ENCODE measurements at places on chromosomes 7 and 10.

DNA sequence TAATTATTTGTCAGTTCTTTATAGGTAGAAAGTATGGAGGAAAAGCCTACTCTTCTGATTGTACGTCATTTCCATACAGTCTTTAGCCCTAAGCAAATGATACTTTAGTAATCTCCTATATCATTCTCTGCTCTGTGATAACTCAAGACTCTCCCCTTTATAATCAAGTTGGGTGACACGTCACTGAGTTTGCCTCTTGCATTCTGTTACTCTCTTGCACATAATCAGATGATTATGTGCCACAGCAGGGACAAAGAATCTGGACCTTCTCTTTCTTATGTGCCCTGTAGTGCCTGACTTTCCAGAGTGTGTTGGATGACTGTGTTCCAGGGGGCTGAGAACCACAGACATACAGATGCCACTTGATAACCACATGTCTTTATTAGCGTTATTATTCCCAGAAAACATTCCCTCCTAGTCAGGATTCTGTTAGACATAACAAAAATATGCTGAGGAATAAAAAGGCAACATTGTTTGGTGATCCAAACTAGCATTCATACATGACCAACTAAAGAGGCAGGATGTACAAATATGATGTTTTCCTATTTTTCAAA is 116.4 kb upstream of the HGF start:
- no peak for DNase-seq

DNA sequence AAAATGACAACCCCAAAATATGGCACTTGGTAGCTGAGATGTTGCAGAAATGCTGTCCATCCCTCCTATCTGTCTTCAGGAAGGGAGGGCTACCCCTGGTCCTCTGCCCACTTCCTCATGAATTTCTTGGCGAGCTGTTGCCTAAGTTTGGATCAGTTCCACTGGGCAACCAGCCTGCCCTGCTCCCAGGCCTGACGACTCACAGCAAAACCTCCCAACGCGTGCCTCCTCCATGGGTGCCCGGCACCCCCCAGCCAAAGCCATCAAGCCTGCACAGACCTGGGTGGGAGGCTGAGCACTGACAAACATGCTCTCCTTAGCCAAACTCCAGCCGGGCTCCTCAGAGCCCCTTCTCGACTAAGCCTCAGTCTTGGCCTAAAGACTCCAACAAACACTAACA is 8.9 kb downstream of the VSTM4 start:
- no peak for DNase-seq

DNA sequence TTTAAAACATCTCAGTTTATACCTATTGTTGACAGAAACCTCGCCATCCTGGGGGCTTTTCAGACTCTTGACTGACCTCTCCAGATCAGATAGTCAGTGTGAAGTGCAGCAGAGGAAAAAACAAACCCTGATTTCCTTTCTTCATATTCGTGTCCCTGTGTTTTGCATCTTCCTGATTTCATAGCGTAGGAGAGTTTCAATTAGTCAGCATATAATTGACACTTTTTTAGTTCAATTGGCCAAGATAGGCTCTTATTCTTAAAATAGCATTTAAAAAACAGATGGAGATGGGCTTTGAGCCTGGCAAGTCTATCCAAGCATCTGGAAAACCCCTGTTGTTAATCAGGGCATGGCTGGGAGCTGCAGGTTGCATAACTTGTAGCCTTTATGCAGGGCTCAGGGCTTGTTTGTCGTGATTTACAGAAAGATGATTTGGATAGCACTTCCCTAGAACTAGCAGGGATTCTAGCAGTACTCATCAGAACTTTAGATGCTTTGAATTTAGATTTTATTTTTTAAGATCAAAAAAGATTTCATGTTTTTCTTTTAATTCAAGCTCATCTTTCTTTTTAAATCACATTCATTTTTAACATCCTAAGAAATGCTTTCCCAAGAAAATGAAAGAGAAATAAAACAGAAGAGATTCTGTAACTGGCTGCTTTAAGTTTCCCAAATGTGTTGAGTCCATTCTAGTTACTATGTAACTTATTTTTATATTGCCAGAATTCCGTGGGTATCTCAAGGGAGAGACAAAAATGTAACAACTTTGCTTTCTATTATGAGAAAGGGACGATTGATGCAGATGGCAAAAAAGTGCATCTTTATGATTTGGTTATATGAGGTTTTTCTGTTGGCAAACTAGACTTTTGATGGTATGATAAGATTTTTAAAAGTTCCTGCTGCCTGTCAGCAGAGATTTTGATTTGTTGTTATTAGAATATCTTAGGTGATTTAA is 270.8 kb upstream of the FZD8 start:
- peak; percentile 65 for DNase-seq

DNA sequence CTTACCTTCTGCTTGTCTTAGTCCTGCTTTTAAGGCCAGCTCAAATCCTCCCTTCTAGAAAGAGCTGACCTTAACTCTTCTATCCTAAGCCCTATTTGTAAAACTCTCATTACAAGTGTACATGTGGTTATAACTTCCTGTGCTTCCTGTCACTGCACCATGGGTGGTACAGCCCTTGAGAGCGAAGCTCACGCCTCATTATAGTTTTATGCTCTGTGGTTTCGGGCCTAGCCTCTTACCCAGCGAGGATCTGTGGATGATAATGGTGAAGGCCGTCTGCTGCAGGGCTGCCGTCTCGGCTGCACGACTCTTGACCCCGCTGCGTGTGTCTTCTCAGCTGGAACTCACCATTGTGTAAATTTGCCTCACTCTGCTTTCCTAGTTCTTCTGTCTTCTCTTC is 74.6 kb downstream of the CUL1 start:
- DNase-seq, result no peak

GRCh38 chr7:103664577-103664976 is 218.6 kb upstream of the SLC26A5 start:
- DNase-seq, result no peak

DNA sequence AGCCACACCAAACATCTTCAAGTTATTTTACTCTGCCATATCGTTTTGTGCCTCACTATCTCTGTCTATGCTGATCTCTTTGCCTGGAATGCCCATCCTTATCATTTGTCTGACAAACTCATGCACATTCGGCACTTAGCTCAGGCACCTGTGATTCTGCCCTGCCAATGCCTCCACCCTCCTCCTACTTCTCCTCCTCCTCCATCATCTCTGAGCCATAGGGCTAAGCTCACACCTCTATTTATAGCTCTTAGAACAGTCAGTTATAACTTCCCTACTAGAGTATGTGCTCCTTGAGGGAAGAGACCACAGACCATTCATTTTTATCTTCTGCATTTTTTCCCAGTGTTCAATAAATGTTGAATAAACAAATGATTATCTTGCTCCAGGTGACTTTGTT is 51.2 kb upstream of the CDK13 start:
- DNase-seq, result no peak

DNA sequence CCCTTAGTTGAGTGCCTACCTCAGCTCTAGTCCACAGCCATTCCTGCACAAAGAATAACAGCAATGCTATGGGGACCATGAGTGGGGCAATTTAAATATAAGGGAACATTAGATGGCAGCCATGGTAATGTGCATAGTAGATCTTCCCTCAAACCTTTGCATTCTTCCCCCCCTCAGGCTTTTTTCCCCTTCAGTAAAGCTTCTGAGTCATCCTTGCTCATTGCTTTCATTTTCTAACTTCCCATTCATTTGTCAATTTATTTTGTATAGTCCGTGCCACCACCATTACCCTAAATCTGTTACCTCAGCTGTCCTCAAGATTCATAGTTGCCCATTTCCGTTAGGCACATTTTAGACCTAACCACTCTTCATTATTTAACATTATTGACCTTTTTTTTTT is 10.7 kb downstream of the HECTD2 start:
- peak; percentile 59 for DNase-seq

- DNase-seq, result no peak
Measured at GRCh38 chr7:96297876-96298275, 24.0 kb downstream of the SLC25A13 start.

All from PC-3 (cell line).